ENCODE measurements at places on chromosomes 13 and 19.
A peak's percentile ranks its signal among the peaks of the same experiment; 100 is the strongest.

DNA sequence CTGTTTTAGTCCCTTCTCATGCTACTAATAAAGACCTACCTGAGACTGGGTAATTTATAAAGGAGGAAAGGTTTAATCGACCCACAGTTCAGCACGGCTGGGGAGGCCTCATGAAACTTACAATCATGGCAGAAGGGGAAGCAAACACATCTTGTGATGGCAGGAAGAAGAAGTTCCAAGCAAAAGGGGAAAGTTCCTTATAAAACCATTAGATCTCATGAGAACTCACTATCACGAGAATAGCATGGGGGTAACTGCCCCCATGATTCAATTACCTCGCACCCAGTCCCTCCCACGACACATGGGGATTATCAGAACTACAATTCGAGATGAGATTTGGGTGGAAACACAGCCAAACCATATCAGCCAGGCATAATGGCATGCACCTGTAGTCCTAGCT is 13.0 kb upstream of the STRN4 start:
- DNase-seq = no peak

- peak; percentile 2 for DNase-seq
Observed at GRCh38 chr13:63124863-63125262, 1709.2 kb upstream of the PCDH20 start.

- DNase-seq = no peak
Observed at GRCh38 chr13:64506246-64506645, 2723.9 kb downstream of the PCDH9 start.

DNA sequence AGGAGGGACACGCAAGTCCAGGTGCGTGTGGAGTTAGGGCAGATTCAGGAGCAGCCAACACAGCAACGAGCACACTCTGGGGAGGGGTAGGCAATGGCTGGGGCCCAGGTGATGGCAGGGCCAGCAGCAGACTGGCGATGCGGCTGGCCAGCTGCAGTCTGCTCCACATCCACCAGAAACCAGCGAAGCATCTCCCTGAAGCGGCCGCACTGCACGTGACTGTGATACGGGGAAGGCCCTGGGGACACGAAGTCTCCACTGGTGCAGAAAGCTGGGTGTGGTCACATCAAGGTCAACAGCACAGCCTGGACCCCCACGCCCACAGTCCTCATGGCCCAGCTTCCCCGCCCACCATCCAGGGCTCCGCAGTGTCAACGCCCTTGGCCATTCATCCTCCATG is 21.3 kb upstream of the EPHX3 start:
- DNase-seq = no peak

DNA sequence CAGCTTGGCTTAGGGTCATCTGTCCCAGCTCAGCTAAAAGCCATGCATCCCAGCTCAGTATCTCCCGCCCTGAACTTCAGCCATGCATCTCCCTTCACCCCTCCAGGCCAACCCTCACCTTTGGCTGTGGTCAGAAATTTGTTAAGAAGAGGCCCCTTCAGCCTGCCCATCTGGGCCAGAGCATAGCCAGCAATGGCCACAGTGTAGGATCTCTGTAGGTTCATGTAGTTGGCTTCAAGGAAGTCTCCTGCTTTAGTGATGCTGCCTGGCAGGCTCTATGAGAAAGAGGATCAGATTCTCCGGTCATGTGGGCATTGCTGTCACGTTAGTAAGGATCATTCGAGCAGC is 16.6 kb upstream of the TNFSF14 start:
- no peak for DNase-seq

DNA sequence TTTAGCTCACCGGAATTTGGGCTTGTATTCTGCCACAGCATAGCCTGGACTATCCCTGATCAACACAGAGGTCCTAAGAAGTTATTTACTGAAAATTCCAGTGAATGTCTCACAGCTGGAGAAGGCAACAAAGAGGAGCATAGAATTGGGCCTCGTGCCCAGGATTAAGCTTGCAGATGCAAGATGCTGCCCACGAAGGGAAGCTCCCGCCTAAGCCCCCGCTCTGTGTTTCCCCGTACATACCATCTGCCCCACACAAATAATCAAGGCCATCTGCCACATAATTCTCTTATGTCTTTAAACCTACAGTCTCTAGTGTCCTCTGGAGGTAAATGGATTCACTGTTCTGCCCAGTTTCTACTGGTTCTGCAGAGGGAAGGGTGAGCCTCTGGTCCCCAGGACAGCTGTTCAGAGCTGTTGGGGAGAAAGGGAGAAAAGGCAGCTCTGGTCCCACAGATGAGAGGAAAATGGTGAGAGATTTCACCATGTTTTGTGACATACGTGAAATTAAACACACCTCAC is 7.4 kb upstream of the TPP2 start:
- DNase-seq = no peak

GRCh38 chr19:18895038-18895823 is 727 bp downstream of the CERS1 start:
- no peak for DNase-seq

DNA sequence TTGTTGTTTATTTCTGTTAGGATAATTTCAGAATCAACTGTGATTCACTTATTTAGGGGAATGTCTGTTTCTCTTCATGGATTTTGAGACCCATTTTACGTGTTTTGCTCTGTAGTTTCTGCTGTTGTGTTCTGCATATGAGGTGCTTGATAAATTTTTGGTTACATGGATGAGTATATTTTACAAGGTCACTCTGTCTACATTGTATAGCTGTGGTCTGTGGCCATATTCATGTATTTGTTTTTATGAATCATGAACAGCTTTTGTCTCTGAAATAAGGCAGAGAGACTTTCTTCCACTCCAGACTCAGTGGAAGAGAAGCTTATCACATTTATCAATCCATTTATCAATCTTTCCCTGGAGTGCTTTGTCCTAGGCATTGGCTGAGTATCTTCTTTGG is 56.6 kb downstream of the PDS5B start:
- DNase-seq = no peak

DNA sequence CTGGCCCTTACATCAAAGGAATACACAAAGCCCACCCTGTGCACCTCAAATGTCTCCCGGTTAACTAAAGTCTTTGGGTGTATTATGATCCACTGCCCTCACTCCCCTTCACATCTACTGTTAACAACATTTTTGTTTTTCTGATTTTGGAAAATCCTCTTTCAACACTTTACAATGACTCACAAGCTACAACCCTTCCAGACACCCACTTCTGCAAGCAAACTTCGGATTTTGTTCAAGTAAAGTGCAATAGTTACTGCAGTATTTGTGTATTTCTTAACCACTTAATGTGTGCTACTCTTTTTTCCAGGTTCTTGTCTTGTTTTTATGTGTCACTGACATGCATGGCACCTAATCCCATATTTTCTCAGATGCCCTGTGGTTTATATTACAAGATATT is 101.1 kb downstream of the EDNRB start:
- DNase-seq = no peak

DNA sequence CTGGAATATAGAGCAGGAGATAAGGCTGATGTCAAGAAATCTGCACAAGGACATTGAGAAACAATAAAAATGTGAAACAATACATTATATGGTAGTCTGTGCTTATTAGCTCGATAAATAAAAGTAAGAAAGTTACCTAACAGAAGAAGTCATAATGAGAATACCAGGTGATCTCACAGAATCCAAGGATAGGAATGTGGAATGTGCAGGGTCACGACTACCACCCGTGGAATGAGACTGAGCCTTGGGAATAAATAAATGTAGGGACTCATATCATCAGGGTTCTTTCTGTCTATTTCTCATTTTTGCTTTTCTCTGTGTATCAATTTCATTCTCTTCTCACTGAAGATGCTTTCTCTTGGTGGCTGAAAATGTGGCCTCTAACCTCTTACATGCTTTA is 26.0 kb upstream of the KBTBD7 start:
- no peak for DNase-seq

DNA sequence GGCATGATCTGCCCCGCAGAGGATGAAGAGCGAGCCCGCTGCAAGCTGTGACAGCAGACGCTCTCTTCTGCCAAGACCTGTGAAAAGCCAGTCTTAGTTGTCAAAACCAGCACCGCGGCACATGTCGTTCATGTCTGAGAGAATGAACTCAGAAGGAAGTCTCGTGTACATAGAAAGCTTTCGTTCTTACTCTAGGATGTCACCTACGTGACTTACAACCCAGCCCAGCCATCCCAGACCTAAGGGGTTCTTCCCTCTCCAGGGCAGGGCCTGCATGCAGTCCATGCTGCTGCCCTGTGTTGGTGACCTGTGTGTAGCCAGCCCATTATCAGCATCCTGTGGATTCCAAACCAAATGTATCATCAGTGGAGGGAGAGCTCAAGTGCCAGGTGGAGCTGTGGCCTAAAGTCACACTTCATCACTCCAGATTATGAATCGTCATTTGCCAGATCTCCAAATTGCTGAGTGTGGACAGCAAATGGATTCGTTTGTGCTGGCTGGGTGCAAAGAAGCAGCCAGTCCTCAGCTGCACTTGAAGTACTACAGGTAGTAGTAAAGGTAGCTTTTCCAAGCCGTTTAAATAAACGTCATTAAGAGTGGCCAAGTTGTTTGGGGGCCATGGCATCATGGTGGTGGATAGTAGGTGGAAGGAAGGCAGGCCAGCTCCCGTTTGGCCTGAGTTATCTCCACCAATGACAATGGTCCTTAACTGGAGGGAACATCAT is 73.9 kb upstream of the GPR183 start:
- DNase-seq = no peak

GRCh38 chr13:24264976-24265375 is 44.4 kb upstream of the C1QTNF9 start:
- peak; percentile 74 for DNase-seq

- peak; percentile 55 for DNase-seq
Observed at GRCh38 chr19:34345947-34346351, 19.0 kb upstream of the GPI start.

- no peak for DNase-seq
Observed at GRCh38 chr13:45733361-45733760, 31.2 kb downstream of the CBY2 start.

DNA sequence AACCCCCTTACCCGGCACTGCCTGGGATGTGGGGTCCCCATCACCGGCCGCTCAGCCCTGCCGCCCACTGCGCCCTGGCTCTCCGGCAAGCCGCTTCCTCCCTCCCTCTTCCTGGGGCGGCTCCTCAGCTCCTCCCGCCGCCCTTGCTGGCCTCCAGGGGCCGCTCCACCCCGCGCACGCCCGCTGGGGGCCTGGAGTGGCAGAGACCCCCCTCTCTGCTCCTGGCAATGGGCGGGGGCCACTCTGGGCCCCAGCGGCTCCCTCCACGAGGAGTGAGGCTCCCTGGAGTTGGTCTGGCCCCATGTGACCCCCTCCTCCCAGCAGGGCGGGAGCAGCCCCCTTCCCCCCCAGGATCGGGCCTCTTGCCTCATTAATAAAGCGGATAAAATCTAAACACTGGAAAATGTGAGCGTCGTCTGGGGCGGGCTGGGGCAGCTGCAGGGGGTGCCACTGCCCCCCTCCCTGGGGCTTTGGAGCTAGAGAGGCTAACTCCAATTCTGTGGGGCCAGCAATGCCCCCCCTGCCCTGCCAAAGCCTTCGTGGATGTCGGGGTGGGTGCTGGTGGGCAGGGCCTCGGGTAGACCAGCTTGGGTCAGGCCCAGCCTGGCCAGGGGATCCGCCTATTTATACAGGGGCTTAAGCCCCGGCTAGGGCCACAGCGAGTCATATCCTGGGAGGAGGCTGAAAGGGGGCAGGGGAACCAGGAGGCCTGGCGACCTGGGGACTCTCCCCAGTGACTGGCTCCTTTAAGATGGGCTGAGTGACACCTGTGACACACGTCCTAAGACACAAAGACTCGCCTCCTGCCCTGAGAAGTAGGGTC is at the start of gene PTGER1:
Gene PTGER1 (minus strand): TSS at position 104 of the 823 bp plus-strand sequence. CDS start 1,034 bp downstream, outside the sequence.
- DNase-seq = no peak

DNA sequence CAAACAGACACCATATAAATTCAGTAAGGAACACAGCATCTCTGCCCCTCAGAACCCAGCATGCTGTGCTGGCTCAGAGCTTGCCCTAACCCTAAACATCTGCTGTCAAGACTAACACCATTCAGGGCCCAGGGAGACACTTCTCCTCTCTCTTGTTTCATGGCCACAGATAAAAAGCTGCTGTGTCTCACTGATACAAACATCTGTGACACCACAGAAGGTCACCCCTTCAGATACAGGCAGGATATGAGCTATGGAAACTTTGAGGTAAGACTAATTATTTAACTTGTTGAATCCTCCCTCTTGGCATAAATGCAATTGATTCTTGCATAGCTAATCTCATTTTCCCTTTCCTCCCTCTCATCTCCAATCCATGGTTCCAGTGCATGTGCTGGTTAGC is 61.6 kb upstream of the GPR12 start:
- DNase-seq = no peak

GRCh38 chr19:5091018-5091683 is 122.2 kb downstream of the KDM4B start:
- DNase-seq = peak; percentile 35

GRCh38 chr13:99972190-99972731 is 694 bp upstream of the ZIC5 start:
- DNase-seq = no peak

GRCh38 chr19:35281303-35281702 is 1.0 kb upstream of the HAMP start:
- no peak for DNase-seq

GRCh38 chr19:41967054-41967783 is 8.1 kb upstream of the RABAC1 start:
- no peak for DNase-seq
